Peyer's patch (tissue), 4 donors: ENCODE measurements at places on chromosomes 1 and 21. TPM values are rescaled to one million over a fixed set of nuclear protein-coding genes. Genes with fewer than 3 reads are reported as not detected.

DNA sequence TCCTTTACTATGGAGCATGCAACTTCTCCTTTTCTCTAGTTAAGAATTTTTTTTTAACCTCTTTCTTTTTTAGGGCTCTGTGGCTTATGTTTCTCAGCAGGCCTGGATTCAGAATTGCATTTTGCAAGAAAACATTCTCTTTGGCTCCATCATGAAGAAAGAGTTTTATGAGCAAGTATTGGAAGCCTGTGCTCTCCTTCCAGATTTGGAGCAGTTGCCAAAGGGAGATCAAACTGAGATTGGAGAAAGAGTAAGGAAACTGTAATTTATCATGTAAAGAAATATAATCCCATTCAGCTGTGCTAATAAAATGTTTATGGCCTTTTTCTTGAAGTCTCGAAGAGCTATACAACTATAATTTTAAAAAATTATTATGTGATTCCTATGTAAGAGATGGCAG lies 70.1 kb downstream of the HSPA13 start:
- no peak for DNase-seq

GRCh38 chr1:224745924-224746323 lies 129.8 kb downstream of the CNIH3 start:
- no peak for DNase-seq

The CFAP107 gene
- total RNA-seq = not detected

The RHCE gene
- not detected for total RNA-seq

The OR6N1 gene
- not detected for total RNA-seq

DNA sequence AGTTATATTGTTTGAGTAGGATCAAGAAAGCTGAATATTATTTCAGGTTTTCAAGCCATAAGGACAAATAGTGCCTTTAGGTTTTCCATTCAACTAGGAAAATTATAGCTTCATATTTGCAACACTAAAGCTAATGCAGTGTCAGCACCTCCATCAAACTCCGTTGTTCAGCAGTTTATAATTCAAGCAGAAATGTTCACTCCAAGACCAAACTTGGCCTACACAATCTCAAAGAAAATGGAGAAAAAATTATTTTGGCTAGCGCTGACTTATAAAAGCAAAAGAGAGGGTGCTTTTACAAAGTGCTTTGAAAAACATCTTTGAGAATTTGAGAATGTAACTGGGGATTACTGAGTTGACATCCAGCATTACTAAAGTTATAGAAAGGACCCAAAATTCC lies 1.4 kb downstream of the SPAG17 start:
- no peak for DNase-seq
